Nephron progenitor cell (in vitro differentiated cells): ENCODE measurements at places on chromosomes 2 and 18.
A peak's percentile ranks its signal among the peaks of the same experiment; 100 is the strongest.

GRCh38 chr2:222319586-222320435, 21.0 kb upstream of the PAX3 start:
- DNase-seq = peak; percentile 60
- H3K4me1 ChIP-seq = peaks cover 26% of the 10 kb centered on the region
- no peak overlapping the region for H3K27ac ChIP-seq
- peak overlapping the region; percentile 92 for H3K4me3 ChIP-seq
- H3K36me3 ChIP-seq = no peaks in the 10 kb centered on the region
- H3K27me3 ChIP-seq = peaks cover 70% of the 10 kb centered on the region

DNA sequence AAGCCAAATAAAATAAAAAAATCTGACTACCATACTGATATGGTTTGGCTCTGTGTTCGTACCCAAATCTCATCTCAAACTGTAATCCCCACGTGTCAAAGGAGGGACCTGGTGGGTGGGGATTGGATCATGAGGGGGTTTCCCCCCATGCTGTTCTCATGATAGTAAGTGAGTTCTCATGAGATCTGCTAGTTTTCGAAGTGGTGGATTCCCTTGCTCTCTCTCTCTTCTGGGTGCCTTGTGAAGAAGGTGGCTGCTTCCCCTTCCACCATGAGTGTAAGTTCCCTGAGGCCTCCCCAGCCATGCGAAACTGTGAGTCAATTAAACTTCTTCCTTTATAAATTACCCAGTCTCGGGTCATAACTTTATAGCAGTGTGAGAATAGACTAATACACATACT, 123.8 kb upstream of the WDSUB1 start:
- H3K27me3 ChIP-seq = no peaks in the 10 kb centered on the region
- H3K4me3 ChIP-seq = no peak overlapping the region
- no peak for DNase-seq
- peak overlapping the region; percentile 58 for H3K27ac ChIP-seq
- peaks cover 75% of the 10 kb centered on the region for H3K36me3 ChIP-seq

GRCh38 chr2:157792335-157793052, 83.6 kb downstream of the ACVR1 start:
- peaks cover 1% of the 10 kb centered on the region for H3K36me3 ChIP-seq
- no peaks in the 10 kb centered on the region for H3K4me1 ChIP-seq
- H3K4me3 ChIP-seq = no peak overlapping the region
- peaks cover 3% of the 10 kb centered on the region for H3K27me3 ChIP-seq

DNA sequence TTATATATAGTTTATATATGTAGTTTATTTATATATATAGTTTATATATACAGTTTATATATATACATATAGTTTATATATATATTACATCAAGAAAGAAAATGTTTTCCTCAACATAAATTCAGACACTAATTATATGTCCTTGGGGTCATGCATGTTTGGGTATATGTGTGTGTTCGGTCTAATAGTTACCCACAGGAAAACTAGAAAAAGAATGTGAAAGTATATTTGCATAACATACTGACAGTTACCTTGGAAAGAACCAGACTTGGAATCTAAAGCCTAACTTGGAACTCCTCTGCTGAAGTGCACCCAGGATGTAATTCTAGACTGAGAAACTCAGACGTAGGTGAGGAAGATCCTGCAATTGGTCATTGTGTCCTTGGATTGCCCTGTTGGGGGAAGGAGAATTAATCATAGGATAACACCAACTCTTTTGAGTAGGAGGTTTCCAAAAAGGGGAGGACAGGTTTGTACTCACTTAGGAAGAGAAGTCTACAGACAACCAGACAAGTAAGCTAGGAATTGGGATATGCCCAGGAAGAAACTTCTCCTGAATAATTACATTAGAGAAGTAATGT, 8.9 kb upstream of the SLC25A12 start:
- H3K27ac ChIP-seq = no peak overlapping the region
- no peak for DNase-seq
- peaks cover 13% of the 10 kb centered on the region for H3K27me3 ChIP-seq
- no peaks in the 10 kb centered on the region for H3K36me3 ChIP-seq
- H3K4me1 ChIP-seq = no peaks in the 10 kb centered on the region

- peaks cover 26% of the 10 kb centered on the region for H3K36me3 ChIP-seq
- no peak overlapping the region for H3K4me3 ChIP-seq
- peak overlapping the region; percentile 89 for H3K27ac ChIP-seq
- peaks cover 11% of the 10 kb centered on the region for H3K4me1 ChIP-seq
- peak; percentile 47 for DNase-seq
Observed at GRCh38 chr2:61426267-61426897, 44.5 kb downstream of the USP34 start.

DNA sequence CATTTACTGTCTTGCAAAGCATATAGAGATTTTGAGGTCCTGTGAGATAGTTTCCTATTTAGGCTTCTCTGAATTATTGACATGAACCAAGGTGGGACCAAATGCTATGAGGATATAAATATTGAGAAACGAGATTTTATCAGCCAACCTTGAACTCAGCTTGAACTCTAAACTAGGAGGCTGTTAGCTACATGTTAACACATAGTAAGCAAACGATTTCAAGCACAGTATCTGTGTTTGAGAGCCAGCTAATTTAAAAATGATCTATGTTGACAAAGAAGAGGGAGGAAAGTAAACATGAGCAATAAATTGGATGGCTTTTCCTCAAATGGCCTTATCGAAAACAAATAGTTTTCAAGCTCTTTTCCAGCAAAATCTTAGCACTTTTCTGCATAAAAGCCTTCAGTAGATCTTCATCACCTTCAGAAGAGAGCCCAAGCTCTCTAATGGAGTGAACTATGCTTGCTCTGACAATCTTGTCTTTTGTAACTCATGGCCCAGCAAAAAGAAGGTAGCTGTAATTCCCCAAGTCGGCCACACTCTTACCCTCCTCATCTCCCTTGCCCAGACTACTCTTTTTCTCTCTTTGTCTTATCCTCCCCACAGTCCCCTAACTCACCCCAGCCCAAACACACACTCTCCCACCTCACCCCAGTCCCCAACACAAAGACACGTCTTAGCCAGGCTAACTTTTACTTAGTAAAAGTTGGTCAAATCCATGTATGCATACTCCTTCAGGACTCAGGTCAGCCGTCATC, 14.7 kb downstream of the CD28 start:
- H3K4me3 ChIP-seq = no peak overlapping the region
- DNase-seq = no peak
- H3K36me3 ChIP-seq = no peaks in the 10 kb centered on the region
- H3K27me3 ChIP-seq = peaks cover 2% of the 10 kb centered on the region
- peak overlapping the region; percentile 18 for H3K27ac ChIP-seq

- no peak overlapping the region for H3K27ac ChIP-seq
- peaks cover 2% of the 10 kb centered on the region for H3K27me3 ChIP-seq
- peaks cover 8% of the 10 kb centered on the region for H3K4me1 ChIP-seq
- DNase-seq = no peak
- no peaks in the 10 kb centered on the region for H3K36me3 ChIP-seq
Observed at GRCh38 chr18:21112543-21113105, 1.0 kb upstream of the ROCK1 start.

DNA sequence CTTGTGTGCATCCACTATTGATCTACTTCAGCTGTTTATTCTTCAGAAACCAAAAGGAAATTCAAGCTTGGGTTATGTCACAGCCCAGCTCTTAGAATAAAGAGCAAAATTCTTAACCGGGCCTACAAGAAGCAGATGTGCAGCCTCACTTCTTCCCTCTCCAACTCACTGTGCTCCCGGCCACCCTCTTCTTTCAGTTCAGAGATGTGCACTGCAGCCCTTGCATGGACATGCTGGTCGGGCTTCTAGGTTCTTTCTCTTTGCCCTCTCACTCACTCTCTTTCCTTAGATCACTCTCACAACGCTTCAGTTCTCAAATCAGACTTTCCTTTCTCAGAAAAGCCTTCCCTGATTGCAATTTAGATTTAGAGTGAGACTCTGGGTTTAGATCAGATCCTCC, 104.1 kb downstream of the CHN1 start:
- peak overlapping the region; percentile 73 for H3K27ac ChIP-seq
- DNase-seq = no peak
- no peaks in the 10 kb centered on the region for H3K27me3 ChIP-seq
- H3K36me3 ChIP-seq = peaks cover 38% of the 10 kb centered on the region

GRCh38 chr2:214139630-214140284, 271.1 kb upstream of the VWC2L start:
- H3K27me3 ChIP-seq = no peaks in the 10 kb centered on the region
- no peaks in the 10 kb centered on the region for H3K36me3 ChIP-seq

GRCh38 chr2:73268830-73269685, 15.2 kb downstream of the FBXO41 start:
- H3K36me3 ChIP-seq = peaks cover 12% of the 10 kb centered on the region
- H3K4me1 ChIP-seq = peaks cover 10% of the 10 kb centered on the region
- no peak overlapping the region for H3K27ac ChIP-seq

DNA sequence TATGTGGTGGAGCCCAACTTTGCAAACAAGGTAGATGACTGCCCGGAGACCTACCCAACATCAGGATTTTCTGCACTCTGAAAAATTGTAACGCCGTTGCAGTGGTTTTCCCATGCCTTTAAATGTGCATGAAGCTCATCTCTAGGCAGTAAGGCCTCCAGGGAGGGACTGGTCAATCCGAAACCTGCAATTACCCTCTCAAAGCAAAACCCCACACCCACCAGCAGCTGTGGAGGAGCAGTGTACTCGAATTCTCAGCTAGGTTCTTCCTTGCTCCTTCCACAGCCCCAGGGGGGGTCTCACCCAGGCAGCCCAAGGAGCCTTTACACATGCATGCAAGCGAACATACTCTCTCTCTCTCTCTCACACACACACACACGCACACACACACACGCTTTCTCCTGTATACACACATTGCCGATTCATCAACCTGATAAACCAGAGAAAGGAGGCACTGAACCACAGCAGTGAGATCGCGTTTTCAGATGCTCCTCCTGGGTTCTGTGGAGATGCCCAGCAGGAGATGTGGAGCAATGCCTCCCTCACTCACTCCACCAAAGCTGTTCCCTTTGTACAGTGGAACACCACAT, 109.2 kb downstream of the VIT start:
- no peak overlapping the region for H3K27ac ChIP-seq
- no peaks in the 10 kb centered on the region for H3K27me3 ChIP-seq
- no peak overlapping the region for H3K4me3 ChIP-seq
- DNase-seq = no peak

DNA sequence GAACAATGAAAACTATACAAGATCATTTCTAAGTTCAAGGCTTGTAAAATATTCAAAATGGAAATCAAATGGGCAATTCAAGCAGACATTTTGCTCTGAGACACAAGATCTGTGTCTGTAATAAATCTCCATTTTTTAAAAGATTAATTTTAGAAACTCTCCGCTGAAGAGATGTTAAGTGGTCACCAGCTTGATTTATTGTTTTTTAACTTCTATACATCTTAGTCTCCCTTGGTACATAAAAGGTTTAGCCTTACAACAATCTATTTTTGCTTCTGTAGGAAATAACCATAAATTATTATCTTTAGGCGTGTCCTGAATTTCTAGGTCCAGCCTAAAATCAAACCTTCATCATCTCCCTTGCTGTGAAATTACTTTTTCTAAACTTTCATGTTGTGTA, 553.6 kb downstream of the NRXN1 start:
- no peaks in the 10 kb centered on the region for H3K27me3 ChIP-seq
- H3K27ac ChIP-seq = no peak overlapping the region
- DNase-seq = no peak
- no peaks in the 10 kb centered on the region for H3K36me3 ChIP-seq

DNA sequence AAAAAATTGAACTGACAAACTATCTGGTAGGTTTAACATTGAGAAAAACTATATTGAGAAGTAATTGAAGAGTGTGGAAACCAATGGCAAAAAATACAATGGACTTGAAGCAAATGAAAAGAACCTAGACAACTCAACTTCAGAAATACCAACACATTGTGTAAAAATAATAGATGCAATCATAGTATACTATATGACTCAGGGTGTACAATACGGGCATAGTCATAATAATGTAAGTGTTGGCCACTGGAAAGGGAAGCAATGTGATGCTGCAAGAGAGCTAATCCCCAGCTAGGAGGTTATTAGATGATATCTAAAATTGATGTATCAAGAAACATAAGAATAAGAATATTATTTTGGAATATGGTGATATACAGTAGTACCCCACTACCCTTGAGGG, 45.3 kb downstream of the SMAD7 start:
- H3K36me3 ChIP-seq = peaks cover 8% of the 10 kb centered on the region
- no peak for DNase-seq
- H3K4me1 ChIP-seq = peaks cover 1% of the 10 kb centered on the region

GRCh38 chr2:193687195-193687594, 1492.5 kb upstream of the TMEFF2 start:
- no peak for DNase-seq
- H3K4me1 ChIP-seq = peaks cover 13% of the 10 kb centered on the region
- H3K27ac ChIP-seq = no peak overlapping the region
- H3K4me3 ChIP-seq = no peak overlapping the region
- no peaks in the 10 kb centered on the region for H3K36me3 ChIP-seq
- H3K27me3 ChIP-seq = no peaks in the 10 kb centered on the region

GRCh38 chr2:69353360-69353759, 33.7 kb downstream of the GFPT1 start:
- no peak overlapping the region for H3K4me3 ChIP-seq
- H3K27ac ChIP-seq = no peak overlapping the region
- H3K36me3 ChIP-seq = peaks cover 77% of the 10 kb centered on the region
- DNase-seq = no peak

- H3K4me1 ChIP-seq = peaks cover 44% of the 10 kb centered on the region
- DNase-seq = no peak
- H3K4me3 ChIP-seq = peak overlapping the region; percentile 91
- H3K27me3 ChIP-seq = peaks cover 68% of the 10 kb centered on the region
- no peaks in the 10 kb centered on the region for H3K36me3 ChIP-seq
Observed at GRCh38 chr2:199461711-199462346, 4.1 kb upstream of the SATB2 start.

DNA sequence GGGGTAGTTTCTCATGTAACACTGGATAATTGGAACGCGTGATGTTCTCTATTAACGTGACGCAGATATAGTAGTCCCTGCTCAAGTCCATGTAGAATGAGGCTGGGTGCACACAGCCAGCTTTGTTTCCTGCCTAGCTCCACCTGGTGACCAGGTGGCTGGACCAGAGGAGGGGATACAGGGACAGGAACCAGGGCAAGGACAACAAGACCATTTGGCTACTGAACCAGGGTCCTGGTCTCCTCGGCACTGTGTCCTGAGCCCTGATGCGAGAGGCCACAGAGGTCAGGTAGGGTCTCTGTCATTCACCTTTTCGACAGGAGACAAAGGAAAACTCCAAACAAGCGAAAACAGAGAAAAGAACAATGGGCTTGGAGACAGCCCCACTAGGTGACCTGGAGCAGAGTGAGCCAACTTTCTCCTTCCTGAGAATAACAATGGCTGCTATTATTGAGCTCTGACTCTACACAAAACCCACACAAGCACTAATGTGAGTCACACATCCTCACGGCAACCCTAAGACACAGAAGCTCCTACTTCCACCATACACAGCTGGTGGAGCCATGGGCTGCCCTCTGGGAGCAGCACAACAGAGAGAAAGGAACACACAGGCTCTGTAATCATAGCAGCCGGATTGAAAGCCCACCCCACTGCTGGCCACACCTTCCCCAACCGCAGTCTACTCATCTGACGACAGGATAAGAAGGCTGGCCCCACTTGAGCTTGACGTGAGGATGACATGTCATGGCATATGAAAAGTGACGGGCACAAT, 67.3 kb upstream of the TEX51 start:
- peaks cover 12% of the 10 kb centered on the region for H3K4me1 ChIP-seq
- no peak overlapping the region for H3K4me3 ChIP-seq
- H3K27me3 ChIP-seq = peaks cover 4% of the 10 kb centered on the region
- no peak overlapping the region for H3K27ac ChIP-seq
- H3K36me3 ChIP-seq = no peaks in the 10 kb centered on the region
